ENCODE measurements at places on chromosomes 12 and 14. TPM values are rescaled to one million over a fixed set of nuclear protein-coding genes. Genes with fewer than 3 reads are reported as not detected.

GRCh38 chr12:2486796-2487195 lies 308.0 kb upstream of the FKBP4 start:
- H3K27ac ChIP-seq, result no peak overlapping the region
- peaks cover 10% of the 10 kb centered on the region for H3K27me3 ChIP-seq
- no peak overlapping the region for H3K4me3 ChIP-seq

DNA sequence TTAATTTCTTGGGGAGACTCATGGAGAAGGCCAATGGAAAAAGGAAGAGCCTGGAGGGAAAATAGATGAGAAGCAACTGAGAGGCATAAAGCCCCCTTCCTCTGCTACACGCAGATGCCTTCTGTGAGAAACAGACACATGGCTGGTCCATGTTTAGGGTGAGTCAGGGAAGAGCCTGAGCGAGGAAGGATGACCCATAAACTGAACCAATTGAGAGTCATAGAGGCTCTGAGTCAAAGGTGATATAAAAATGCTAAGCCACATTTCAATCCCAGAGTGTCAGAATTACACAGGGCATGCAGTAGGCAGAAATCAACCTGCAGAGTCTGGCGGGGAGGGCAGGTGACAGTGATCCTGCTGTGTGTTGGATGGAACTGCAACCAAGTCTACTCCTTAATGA lies 30.1 kb upstream of the NEDD1 start:
- H3K36me3 ChIP-seq, result no peaks in the 10 kb centered on the region
- no peak overlapping the region for H3K27ac ChIP-seq
- H3K27me3 ChIP-seq, result peaks cover 6% of the 10 kb centered on the region
- H3K4me3 ChIP-seq, result no peak overlapping the region
- no peaks in the 10 kb centered on the region for H3K4me1 ChIP-seq

GRCh38 chr12:42761601-42762350 lies 172.2 kb upstream of the PRICKLE1 start:
- peaks cover 15% of the 10 kb centered on the region for H3K4me1 ChIP-seq
- no peaks in the 10 kb centered on the region for H3K27me3 ChIP-seq
- H3K36me3 ChIP-seq, result no peaks in the 10 kb centered on the region
- no peak overlapping the region for H3K27ac ChIP-seq

- H3K27ac ChIP-seq, result no peak overlapping the region
- H3K36me3 ChIP-seq, result no peaks in the 10 kb centered on the region
- H3K4me1 ChIP-seq, result no peaks in the 10 kb centered on the region
- H3K4me3 ChIP-seq, result no peak overlapping the region
Measured at GRCh38 chr12:59980476-59980875, 384.6 kb downstream of the SLC16A7 start.

GRCh38 chr12:12977231-12977630 lies 22.8 kb downstream of the HEBP1 start:
- no peak overlapping the region for H3K27ac ChIP-seq
- H3K4me3 ChIP-seq, result no peak overlapping the region
- H3K27me3 ChIP-seq, result no peaks in the 10 kb centered on the region
- DNase-seq, result no peak

- H3K36me3 ChIP-seq, result peaks cover 24% of the 10 kb centered on the region
- peak overlapping the region; percentile 67 for H3K4me3 ChIP-seq
- H3K27me3 ChIP-seq, result no peaks in the 10 kb centered on the region
- peaks cover 44% of the 10 kb centered on the region for H3K4me1 ChIP-seq
- peak overlapping the region; percentile 60 for H3K27ac ChIP-seq
Measured at GRCh38 chr12:130880411-130880885, 8.6 kb downstream of the RAN start.

DNA sequence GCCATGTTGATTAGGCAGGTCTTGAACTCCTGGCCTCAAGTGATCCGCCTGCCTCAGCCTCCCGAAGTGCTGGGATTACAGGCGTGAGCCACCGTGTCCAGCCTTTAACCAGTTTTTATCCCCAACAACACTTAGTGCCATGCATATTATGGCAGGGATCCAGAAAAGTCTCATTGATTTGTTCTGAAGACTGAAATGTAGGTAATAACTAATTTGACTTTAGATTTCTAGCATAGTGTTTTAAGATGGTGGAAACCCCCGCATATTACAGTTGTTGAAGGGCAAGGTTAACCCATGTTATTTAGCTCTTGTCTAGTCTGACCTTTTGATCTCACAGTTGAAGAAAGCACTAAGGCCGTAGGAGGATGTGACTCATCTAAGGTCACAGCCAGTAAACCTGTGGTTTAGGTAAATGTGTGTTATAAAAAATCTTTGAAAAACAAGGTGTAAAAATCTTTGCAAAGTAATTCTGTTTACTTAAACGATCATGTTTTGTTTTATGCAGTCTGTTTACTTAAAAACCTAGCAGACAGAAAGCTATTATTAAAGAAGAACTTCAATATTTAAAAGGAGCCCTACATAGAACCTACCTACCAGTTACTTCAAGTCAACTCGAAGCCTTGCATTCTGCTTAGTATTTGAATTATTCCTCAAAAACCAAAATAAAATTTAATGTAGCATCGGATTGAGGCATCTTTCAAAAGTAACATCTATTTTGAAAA lies 24.8 kb downstream of the BICDL1 start:
- peak; percentile 55 for DNase-seq
- peaks cover 70% of the 10 kb centered on the region for H3K4me1 ChIP-seq
- H3K27me3 ChIP-seq, result no peaks in the 10 kb centered on the region
- peaks cover 34% of the 10 kb centered on the region for H3K36me3 ChIP-seq
- peak overlapping the region; percentile 92 for H3K27ac ChIP-seq

DNA sequence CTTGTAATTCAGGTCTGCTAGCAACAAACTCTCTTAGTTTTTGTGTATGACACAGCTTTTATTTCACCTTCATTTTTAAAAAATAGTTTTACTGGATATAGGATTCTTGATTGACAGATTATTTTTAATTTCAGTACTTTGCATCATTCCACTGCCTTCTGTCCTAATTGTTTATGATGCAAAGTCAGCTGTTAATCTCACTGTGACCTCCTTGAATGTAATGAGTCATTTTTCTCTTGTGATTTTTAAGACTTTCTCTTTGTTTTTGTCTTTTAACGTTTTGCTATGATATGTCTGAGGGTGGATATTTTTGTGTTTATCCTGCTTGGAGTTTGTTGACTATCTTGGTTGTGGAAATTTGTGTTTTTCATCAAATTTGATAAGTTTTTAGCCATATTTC lies 126.3 kb upstream of the FBXO33 start:
- H3K27me3 ChIP-seq, result no peaks in the 10 kb centered on the region
- DNase-seq, result no peak
- H3K4me3 ChIP-seq, result no peak overlapping the region
- H3K27ac ChIP-seq, result no peak overlapping the region

POTEM gene
- not detected for total RNA-seq

CSRNP2 gene
- 14.7 TPM for total RNA-seq

Measured in activated CD4-positive, alpha-beta memory T cell treated with anti-CD3 and anti-CD28 coated beads, Interleukin-2, amount 10 ng/mL, durations not matched to agents 7 days and 5 days (primary cell).